Activated T-cell treated with anti-CD3 and anti-CD28 coated beads, Interleukin-2, amount 50 U/mL, for 1 hour (primary cell): ENCODE measurements at places on chromosomes 11 and 22.

- no peak for DNase-seq
These were observed 57.3 kb upstream of the SORL1 start for GRCh38 chr11:121394785-121395184.

DNA sequence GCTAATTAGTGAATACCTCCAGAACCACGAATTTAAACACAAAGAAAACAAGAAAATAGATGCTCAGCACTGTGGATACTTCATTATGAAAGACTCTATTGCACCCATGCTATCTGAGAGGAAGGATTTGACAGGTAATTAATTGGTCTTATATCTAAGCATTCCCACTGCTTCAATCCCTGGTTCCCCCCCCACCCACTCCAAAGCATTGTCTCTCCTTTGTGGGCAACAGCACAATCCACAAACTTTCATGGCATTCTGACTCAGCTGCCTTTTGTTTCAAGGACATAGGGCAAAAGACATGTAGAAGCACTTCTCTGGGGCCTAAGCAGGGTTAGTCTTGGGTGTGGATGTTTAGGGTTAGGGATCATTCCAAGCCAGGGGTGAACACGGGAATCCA is 551.4 kb downstream of the BUD13 start:
- no peak for DNase-seq

GRCh38 chr11:6556139-6556949 is 47.1 kb downstream of the RRP8 start:
- no peak for DNase-seq

DNA sequence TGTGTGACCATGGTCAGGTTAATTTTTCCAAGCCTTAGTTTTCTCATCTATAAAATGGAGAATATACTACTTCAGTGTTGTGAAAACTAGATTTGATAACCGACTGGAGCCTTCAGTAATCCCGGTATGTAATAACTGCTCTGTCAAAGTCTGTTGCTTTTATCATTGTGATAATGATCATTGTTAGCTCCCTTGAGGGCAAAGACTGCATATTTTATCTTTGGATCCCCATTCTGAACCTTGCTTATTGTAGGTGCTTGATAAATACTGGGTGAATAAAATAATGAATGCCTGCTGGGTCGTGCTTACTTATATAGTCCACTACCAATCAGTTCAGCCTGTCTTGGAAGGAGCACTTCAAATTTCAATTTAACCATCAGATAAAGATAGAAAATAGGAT is 105.3 kb downstream of the ARFGAP2 start:
- DNase-seq: no peak

GRCh38 chr22:41781507-41781906 is 19.0 kb upstream of the CCDC134 start:
- peak; percentile 45 for DNase-seq

DNA sequence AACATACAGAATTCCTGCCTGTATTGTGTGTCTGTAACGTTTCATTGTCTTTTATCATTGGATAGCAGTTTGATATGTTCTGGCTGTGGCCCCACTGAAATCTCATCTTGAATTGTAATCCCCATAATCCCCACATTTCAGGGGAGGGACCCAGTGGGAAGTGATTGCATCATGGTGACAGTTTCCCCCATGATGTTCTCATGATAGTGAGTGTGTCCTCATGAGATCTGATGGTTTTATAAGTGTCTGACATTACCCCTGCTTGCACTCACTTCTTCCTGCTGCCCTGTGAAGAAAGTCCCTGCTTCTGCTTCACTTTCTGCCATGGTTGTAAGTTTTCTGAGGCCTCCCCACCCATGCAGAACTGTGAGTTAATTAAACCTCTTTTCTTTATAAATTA is 19.6 kb upstream of the MTMR2 start:
- no peak for DNase-seq

- DNase-seq: no peak
These were observed 28.4 kb downstream of the SUSD2 start for GRCh38 chr22:24209687-24210086.

- DNase-seq: no peak
These were observed 3.8 kb upstream of the MPPED1 start for GRCh38 chr22:43408009-43408408.

- DNase-seq: no peak
These were observed 9.7 kb upstream of the MICAL3 start for GRCh38 chr22:18034076-18034475.

GRCh38 chr11:62104816-62105653 is 18.8 kb upstream of the INCENP start:
- DNase-seq: no peak

- no peak for DNase-seq
These were observed 2.8 kb downstream of the MADD start for GRCh38 chr11:47272706-47273105.

- no peak for DNase-seq
These were observed 145.9 kb downstream of the MAML2 start for GRCh38 chr11:96197103-96197502.

- DNase-seq: no peak
These were observed 408.2 kb upstream of the CCDC90B start for GRCh38 chr11:83694191-83694910.

GRCh38 chr11:96448225-96448624 is 58.4 kb downstream of the JRKL start:
- DNase-seq: no peak

- no peak for DNase-seq
These were observed 23.0 kb downstream of the MOGAT2 start for GRCh38 chr11:75740681-75741080.

DNA sequence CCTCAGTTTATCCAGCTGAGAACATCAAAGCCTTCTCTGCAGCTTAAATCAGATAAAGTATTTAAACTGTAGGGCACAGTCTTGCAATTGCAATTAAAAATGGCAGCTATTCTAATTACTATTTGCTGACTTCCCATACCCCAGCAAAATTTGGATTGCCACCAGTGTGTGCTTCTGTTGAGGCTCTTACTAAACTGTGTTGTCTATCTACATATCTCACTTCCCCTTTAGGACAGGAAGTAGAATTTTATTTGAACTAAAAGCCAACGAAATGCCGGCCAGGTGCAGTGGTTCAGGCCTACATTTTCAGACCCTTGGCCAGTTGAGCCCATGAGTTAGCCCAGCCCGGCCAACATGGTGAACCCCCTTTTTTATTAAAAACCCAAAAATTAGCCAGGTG is 7.1 kb downstream of the SAA4 start:
- no peak for DNase-seq

GRCh38 chr22:32743046-32743445 is 58.5 kb upstream of the TIMP3 start:
- no peak for DNase-seq

GRCh38 chr22:21001601-21002325 is at the start of gene THAP7:
TSS of gene THAP7 (minus strand) at chr22:21002118. CDS start at chr22:21001911, 207 bp downstream.
- DNase-seq: peak; percentile 97

- peak; percentile 81 for DNase-seq
These were observed 5.4 kb downstream of the TRABD start for GRCh38 chr22:50190941-50191741.

- DNase-seq: no peak
These were observed 13.5 kb downstream of the KIAA1671 start for GRCh38 chr22:24965822-24966626.

DNA sequence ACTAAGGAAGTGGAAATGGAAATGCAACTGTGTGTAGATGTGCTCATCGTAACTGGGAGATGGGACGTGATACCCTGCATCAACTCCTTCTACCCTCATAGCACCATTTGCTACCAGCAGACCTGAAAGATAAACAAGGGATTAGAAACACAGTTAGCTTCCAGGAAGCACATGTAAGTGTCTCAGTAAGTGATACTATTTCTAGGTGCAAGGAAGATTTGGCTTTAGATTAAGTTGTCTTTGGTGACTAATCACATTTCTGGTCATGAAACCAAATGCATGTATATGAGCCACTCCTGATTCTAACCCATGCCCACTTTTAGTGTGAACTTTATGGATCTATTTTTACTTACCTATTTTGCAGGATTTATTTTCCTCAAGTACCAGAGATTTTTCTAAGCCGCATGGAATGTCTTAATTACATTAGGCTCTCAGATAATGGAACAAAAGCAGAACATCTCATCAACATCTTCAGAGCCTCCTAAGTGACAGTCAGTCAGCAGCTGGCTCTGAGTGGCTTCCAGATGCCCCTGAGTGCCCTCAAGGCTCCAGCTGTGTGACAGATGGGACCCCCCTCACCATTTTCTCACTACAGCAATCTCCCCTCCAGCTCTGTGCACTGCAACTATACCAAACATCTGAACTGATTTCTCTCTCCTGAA is 21.2 kb downstream of the SLC5A12 start:
- no peak for DNase-seq

DNA sequence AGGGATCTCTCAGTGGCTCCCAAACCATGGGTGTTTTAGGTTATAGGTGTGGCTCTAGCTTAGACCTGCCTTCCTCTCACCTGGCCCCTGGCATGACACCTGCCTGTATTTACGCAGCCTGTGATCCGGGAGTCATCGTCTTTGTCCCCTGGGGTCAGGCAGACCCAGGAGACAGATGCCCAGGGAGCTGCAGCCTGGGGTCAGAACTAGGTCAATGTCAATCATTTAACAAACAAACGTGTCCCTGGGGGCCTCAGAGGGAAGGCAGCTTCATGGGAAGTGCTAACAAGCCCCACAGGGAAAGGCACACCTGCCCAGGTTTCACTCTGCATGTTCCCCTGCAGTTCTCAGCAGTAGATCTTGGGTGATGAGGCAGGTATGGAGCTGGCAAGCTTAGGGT is 12.0 kb downstream of the BACE1-AS start:
- DNase-seq: no peak

DNA sequence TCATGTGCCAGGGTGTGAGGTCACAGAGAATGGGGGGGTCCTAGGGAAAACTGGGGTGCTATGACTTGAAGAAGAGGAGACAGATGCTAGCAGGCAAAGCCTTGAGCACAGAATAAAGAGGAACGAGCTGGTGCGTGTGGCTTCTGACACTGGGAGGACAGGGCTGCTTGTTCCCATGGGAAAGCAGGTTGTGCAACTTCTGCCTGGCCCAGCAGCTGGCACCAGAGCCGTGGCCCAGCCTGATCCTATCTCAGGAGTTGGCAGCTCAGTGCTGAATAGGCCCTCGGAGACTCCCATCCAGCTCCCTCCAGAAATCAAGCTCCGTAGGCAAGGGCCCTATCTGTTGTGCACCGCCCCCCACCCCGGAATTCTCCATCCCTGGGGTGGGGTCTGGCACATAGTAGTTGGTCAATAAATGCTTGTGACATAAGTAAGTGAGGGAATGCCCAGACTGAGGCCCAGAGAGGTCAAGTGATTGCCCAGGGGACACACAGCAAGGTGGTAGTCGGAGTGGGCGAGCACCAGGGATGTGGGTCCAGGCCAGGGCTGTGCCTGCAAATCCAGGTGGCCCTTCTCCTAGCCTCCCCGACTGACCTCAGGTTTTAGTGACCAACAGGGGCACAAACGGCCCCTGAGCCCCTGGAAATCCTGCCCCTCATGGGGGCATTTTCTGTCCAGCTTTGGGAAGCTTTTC is 19.5 kb upstream of the FADD start:
- DNase-seq: no peak

GRCh38 chr11:110087812-110088534 is 5.2 kb upstream of the ZC3H12C start:
- no peak for DNase-seq

DNA sequence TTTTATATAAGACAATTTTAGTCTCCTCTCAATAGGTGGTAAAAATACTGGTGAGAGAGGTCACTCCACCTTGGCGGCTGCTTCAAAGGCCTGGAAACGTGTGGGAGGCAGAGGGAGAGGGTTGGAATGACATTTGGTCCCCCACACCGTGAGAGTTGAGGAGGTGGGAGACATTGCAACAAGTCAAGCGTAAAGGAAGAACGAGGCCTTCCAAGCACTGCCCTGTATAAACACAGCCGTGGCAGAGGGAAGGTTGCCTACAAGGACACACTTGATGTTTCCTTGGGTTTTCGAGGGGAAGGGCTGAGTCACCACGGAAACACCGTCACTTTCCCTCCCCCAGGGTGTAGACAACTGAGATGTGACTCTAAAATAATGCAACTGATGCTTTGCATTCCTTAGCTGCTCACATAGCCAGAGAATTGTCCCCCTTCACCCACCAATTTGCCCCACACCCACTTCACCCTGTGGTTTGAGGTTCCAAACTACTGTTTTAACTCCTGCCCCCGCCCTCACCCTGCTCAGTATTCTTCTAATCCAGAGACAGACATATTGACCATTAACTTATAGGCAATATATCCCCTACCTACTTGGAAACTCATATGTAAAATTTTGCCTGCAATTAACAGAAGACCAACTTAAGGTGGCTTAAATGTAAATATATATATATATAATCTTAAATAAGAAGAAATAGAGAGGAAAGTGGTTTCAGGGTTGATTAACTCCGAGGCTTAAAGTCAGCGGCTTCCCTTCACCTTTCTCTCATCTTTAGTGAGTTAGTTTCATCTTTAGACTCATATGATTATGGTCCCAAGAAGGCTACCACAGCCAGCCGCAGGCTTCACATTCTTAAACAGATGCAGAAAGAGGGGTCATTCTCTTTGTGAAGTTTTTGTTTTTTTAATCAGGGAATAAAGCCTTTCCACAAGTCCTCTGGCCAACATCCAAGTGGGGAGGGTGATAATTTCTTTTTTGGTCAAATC is 54.1 kb upstream of the BDNF start:
- DNase-seq: no peak

- no peak for DNase-seq
These were observed 3.2 kb downstream of the SIRT3 start for GRCh38 chr11:232783-233565.

DNA sequence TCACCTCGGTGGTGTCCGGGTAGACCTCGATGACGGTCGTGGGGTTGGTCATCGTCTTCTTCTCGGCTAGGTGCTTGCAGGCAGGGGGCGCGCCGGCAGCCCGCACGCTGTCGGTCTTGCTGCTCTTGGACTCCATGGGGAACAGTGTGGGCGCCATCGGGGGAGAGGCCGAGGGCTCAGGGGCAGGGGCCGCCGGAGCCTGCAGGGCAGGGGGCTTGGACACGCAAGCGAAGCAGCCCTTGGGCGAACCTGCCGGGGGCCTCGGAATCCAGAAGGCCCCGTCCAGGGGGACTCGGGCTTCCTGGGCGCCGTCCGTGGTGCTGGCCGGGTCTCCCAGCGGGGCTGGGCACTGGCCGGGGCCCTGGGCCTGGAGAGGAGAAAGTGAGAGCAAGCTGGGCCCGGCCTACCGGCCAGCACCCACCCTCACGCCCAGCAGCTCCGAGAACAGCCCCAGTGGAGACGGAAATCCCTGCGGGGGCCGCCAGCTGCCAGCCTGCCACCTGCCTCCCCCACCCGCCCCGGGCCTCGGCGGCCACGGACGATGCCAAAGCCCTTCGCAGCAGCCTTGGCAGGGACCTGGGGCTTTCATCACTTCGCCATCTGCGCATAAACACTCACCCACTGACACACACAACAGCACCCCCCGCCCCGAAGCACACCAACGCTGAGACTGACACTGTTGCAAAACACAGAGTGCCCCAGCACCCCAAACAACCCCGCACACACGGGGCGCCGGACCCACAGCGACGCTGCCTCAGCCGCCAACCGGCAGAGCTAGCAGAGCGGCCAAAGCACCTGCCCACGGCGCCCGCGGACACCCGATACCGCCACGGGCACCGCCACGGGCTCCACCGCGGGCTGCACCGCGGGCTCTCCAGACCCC is 2.4 kb downstream of the IFITM10 start:
- DNase-seq: no peak
